Adipocyte (in vitro differentiated cells): ENCODE measurements at places on chromosomes 3 and 15.

- DNase-seq: no peak
Observed at GRCh38 chr3:102715030-102715697, 280.3 kb downstream of the ZPLD1 start.

GRCh38 chr3:122923611-122924010, 104.0 kb downstream of the SEMA5B start:
- DNase-seq: no peak

DNA sequence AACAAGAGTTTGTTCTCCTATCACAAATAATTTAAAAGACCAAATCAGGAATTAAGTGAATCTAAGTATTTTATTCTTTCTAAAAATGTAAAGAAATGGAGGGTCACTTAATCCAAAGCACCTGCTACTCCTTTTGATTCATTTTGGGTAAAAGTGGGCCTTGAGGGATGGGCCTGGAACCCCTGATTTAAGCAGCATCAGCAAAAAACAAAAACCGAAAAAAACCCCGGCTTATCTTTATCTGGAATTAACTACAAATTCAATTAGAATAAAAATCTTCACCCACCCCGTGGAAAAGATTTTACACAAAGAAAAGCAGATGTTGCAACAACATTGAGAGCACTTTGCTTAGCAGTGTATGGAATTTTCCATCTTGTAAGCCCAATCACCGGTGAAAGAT, 1018.2 kb downstream of the MCTP2 start:
- DNase-seq: peak; percentile 25

GRCh38 chr3:10845001-10845761, 29.2 kb downstream of the SLC6A11 start:
- no peak for DNase-seq

DNA sequence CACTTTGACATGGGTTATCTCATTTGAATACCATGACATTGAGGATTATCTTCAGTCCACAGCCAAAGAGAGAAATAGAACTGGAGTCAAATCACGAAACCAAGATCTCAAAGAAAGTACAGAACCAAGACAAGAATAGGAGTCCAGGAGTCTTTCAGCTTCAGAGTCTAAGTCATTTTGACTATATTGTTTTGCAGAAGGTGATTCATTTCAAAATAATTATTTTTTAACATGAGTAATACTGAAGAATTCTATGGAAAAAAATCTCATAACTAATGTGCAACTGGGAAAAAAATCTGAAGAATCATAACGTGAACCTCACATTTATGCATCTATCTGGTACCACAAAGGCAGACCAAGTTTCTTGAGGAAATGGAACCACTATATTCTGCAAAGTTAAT, 60.3 kb downstream of the UBE3A start:
- peak; percentile 36 for DNase-seq

DNA sequence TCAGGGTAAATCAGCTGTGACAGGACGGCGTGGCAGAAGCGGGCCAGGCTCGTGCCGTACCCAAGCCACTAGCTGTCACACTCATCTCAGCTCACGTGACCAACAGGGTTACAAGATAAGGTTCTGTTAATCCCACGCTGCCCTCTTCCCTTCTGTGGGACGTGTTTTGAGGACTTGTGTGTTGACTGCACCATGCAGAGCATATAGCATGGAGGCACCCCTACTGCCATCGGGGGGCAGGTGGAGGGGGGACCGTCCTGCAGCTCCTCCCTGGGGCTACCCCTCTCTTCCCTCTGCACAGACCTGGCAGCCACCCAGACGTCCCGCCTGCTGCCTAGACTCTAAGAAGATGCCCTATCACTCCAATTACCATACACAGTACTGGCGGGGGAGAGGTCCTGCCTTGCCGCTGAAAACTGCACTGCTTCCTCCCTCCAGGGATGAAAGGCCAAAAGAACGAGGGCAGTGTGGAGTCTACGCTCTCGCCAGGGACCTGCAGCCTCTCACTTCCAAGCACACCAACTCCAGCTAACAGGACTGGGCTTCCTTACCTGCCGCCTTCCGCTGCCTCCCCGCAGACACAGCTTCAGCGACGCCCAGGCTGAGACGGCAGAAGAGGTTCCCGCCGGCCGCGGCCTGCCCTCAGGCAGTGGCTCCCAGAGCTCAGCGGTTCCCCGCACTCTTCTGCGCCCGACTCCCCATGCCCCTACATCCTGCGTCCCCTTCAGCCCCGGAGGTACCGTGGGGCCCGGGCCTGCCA, at the start of gene TNK2:
Gene TNK2 (minus strand): TSS at position 618 of the 760 bp plus-strand sequence. CDS start 19,963 bp downstream, outside the sequence.
- peak; percentile 42 for DNase-seq

- DNase-seq: no peak
Observed at GRCh38 chr3:158733656-158734055, 1.4 kb upstream of the RARRES1 start.

GRCh38 chr3:137191951-137192350, 234.2 kb downstream of the IL20RB start:
- DNase-seq: no peak

DNA sequence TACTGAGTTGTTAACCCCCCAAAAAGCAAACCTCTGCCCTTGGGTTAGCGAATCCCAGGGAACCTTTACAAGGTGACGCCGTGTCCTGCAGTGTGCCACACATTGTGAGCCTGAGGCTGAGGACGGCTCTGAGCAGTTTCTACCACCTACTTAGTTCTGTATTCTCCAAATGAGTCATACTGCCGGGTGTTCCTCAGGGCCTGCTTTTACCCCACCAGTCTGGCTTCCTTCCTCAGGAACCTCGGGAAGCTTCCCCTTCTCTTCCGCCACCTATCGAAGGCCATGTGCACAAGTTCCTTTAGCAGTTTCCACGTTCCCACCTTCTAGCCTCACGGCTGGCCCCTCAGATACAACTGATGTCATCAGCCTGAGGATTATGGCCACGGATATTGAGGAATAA, 384.0 kb upstream of the TPM1 start:
- no peak for DNase-seq

- DNase-seq: peak; percentile 77
Observed at GRCh38 chr3:176906046-176906905, 291.0 kb downstream of the TBL1XR1 start.

GRCh38 chr15:78065284-78065872, 12.1 kb downstream of the TBC1D2B start:
- DNase-seq: peak; percentile 98

GRCh38 chr15:72450805-72451204, 23.3 kb upstream of the ARIH1 start:
- no peak for DNase-seq

DNA sequence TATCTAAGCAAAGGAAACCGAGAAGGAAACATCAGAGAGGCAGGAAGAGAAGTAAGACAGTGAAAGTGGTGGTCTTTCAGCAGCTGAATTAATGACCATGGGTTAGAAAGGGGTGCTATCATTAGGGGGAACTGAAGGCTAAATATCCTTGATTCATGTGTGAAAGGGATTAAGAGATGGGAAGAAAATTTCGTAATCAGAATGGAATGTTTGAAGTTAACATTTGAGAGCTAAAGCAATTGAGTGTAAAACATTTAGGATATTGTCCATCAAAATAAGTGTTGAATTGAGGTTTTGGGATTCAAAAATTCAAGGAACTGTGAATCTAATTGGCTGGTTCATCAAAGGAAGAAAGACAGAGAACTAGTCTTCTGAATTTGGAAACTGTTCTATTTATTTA, 4.1 kb upstream of the ECT2 start:
- peak; percentile 41 for DNase-seq

DNA sequence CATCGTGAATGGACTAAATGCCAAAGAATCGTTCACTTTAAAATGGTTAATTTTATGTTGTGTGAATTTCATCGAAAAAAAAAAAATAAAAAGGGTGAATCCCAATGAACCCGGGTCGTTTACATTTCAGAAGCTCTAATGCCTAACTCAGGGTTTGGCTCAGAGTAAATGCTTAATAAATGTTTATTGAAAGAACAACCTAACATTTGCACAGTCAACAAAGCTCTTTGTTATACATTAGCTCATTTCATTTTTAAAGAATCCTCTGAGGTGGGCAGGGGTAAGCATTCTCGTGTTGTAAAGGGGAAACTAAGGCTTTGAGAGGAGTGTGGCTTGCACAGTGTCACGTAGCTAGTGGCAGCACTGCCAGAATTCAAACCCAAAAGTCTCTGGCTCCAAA, 109.5 kb downstream of the RPLP1 start:
- DNase-seq: no peak

GRCh38 chr3:144375088-144375487, 403.5 kb downstream of the DIPK2A start:
- DNase-seq: no peak

GRCh38 chr3:46521096-46521495, 23.3 kb downstream of the RTP3 start:
- DNase-seq: no peak

- no peak for DNase-seq
Observed at GRCh38 chr3:31848163-31848818, 132.8 kb downstream of the OSBPL10 start.

DNA sequence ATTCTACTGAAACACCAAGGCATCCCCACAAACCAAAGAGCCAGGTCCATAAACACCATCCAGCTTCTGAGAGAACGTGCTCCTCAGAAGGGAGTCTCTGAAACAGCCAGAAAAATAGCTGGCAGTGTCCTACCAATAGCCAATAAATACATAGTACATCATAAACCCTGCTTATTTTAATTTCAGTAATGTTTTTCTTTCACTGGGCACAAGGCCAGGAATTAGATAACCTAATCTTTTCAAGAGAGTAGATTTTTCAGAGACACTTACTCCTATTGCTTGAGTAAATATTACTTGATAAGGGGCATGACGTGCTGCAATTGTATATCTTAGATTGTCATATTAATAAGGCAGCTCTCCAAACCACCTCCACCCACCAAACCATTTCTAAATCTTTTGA, 22.7 kb downstream of the GADL1 start:
- no peak for DNase-seq

GRCh38 chr15:83178869-83179325, 28.7 kb downstream of the HDGFL3 start:
- DNase-seq: no peak

- DNase-seq: peak; percentile 19
Observed at GRCh38 chr3:146200461-146201220, 39.7 kb upstream of the PLOD2 start.

DNA sequence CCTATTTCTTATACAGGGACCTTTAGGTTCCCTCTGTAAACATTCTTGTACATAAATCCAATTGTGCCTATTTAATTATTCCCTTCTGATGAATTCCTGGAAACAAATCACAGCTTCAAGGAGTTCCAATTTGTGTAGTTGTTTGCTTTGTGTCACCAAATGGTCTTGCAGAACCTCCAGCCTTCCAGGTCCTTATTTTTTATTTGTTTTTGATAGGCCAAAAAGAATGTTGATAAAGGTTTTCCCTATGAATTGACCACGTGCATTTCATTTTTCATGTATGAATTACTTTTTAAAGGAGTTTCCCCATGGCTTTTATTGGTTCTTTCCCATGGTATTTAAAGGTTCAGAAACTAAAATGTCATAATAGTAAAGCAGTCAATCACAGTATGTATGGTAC, 243.0 kb downstream of the NAALADL2 start:
- DNase-seq: no peak

DNA sequence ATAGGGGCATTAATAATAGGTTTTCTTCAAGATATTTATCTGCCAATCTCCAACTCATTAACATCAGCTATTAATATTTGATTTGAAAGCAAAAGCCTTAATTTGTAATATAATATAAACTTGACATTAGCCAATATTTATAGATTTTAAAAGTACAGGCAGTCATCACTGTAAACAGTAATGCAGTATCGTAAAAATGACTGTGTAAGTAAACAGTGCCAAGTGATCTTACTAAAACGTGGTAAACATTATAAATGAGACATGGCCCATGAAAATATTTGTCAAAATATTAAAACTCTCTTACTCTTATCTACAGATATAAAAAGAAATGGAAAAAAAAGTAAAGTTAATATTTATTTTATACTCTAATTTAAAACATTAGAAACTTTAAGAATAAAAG, 101.6 kb upstream of the EPHA6 start:
- no peak for DNase-seq

DNA sequence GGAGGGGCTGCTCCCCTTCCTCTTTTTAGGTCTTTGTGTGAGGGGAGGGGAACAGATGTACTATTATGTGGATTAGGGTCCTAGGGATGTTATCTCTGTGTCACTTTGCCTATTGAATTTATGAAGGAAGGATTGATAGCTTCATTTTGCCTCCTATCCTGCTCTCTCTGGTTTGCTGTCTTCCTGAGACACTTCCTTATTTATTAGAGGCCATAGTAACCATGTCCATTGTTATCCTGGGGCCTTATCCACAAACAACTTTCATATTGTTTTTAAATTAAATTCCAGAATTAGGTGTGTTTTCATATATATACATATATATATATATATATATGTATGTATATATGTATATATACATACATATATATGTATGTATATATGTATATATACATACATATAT, 83.2 kb upstream of the LRRFIP2 start:
- no peak for DNase-seq

DNA sequence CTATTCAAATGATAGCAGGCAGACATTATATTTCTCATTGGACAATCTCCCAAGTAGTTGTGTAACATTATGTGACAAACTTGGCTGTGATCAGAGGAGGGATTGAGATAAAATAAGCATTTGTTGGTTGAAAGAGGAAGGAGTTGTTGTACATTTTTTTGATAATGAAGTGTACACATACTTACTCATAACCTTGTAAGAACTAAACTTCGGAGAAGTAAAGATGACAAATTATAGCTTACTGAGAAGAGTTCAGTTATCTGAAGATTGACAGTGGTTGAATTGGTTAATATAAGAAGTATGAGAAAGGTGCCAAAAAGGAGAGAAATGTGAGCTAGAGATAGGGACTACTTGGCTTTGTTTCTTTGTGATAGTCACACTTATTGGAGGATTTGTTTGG, 32.6 kb downstream of the STT3B start:
- no peak for DNase-seq

GRCh38 chr15:72365844-72366243, 10.0 kb downstream of the HEXA start:
- no peak for DNase-seq

DNA sequence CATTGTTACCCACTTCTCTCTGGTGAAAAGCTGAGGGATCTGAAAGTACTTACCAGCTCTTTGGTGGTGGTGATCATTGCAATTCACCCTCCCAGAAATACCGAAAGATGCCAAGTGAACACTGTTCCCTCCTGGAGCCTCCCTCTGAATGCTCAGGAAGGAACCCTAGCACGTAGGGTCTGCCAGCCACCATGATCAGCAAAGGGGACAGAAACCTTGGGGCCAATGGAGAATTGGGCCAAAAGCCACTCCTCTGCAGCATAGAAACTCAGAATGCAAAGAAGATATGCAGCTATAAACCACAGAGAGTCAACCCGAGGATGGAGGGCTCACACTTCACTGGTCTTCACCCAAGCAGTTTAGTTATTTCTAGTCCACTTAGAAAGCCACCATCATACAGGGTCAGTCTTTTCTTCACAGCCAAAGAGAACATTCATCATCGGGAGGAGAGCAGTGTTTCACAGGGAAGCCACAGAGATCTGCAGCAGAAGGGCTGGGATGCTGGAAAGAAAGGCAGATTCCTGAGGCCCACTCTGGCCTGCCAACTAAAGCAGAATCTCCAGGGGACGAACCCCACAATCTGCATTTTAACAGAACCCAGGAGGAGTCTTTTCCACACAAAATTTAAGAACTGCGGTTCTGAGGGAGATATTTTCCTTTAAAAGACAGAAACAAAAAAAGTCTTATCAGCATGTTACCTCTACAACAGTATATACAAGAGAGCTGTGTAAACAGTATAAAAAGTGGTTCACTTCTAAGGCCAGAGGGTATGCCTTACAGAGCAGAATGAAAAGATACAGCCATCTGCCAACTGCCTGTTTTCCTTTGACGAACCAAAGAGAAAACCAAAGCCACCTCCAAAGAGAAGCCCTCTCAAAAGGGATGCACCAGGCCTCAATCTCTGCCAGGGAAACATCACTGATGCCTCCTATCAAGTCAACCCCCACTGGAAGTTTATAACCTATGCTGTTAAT, 11.3 kb downstream of the TBC1D2B start:
- no peak for DNase-seq
